Activated CD4-positive, alpha-beta T cell treated with anti-CD3 and anti-CD28 coated beads for 1 hour (primary cell): ENCODE measurements at places on chromosomes 1 and 21.

- peak; percentile 98 for DNase-seq
These were observed at the start of gene CCT8 for GRCh38 chr21:29073222-29074006. Gene CCT8, minus strand, starts transcription at chr21:29073648. Its CDS starts 58 bp downstream, at chr21:29073590.

DNA sequence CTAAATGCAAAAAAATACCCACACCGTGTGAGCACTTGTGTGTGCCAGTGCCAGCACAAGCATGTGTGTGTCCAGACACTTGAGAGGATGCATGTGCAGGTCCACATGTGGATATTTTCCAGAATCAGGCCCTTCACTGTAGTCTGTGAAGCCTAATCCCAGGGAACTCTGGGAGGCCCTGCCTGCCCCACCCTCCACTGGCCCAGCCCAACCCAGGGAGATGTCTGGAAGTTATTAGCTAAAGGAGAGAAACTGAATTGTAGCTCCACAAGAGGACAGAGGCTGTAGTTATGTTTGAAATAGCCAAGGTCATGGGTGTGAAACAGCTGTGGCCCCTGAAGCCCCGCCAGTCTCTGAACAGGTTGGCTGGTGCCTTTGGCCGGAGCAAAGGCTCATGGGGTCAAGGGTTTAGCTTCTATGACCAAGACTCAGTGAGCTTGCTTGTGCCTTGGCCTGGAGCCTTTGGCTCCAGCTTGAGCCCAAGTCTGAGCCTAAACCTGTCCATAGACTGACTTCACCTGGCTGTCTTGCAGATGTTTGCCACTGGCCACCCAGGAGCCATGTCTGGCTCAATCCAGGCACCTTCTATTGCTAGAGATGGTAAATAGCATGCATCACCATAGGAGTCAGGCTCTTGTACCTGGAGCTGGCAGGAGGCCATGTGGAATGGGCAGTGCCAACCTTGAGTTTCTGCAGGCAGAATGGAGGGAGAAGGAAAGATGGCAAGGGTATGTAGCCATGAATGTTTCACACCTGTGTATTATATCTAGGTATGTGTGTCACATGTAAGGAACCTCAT is 69.9 kb downstream of the TMEM53 start:
- no peak for DNase-seq

- no peak for DNase-seq
These were observed 17.3 kb upstream of the MIIP start for GRCh38 chr1:12001996-12002493.

DNA sequence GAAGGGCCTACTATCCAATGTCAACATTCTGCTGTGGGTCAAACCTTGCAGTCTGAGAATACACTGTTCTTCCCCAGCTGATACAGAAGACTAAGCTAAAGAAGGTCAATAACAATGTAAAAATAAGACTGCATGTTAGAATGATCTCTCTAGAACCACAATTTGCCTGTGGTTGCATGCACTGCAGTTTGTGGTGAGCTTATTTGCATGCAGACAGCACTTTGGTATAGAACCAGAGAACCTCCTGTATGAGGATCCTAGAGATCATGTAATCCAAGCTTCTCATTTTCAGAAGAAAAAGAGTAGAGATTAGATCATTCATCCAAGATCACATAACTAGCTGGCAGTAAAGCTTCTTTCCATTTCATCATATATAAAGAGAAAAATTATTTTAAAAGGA is 15.8 kb downstream of the SYNJ1 start:
- no peak for DNase-seq

GRCh38 chr1:236156512-236157208 is 14.3 kb downstream of the GPR137B start:
- DNase-seq = no peak

- DNase-seq = no peak
These were observed 28.5 kb downstream of the SLAMF1 start for GRCh38 chr1:160618327-160618726.

DNA sequence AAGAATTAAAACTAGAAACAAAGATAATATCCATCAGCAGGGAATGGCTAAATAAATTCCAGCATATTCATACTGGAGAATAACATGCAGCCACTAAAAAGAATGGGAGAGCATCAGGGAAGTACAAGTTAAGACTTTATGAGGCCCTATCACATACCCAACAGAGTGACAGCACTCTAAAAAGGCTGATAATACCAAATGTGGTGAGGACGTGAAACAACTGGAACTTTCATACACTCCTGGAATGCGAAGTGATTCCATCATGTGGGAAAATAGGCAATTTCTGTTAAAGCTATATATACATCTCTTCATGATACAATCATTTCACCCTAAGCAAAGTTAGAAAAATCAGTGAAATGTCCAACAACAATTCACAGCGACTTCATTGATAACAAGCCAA is 42.6 kb downstream of the COL6A1 start:
- DNase-seq = no peak

GRCh38 chr1:17527036-17527914 is 12.2 kb upstream of the ARHGEF10L start:
- DNase-seq = no peak

- DNase-seq = no peak
These were observed 74.2 kb downstream of the PTPRC start for GRCh38 chr1:198713081-198713480.

- DNase-seq = no peak
These were observed 5.6 kb downstream of the NCDN start for GRCh38 chr1:35563166-35563565.

- no peak for DNase-seq
These were observed 2.3 kb downstream of the SPEN start for GRCh38 chr1:15849775-15850324.

GRCh38 chr1:2304921-2305681 is 77.0 kb downstream of the SKI start:
- DNase-seq = no peak

DNA sequence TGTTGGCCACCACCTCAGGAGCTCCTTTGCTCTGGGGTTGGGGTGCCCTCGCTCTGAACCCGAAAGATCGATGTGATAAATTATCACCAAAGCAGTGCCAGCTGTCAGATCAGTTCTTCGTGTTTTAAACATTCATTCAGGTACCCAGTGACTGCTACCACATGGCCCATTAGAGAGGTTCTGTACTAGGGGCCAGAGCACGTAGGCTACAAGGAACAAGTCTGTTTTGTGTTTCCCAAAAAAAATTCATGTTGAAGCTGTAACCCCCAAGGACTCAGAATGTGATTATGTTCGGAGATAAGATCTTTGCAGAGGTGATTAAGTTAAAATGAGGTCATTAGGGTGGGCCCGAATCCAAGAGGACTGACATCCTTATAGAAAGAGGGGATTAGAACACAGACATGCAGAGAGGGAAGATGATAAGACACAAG is 526.9 kb downstream of the NPHP4 start:
- DNase-seq = no peak

DNA sequence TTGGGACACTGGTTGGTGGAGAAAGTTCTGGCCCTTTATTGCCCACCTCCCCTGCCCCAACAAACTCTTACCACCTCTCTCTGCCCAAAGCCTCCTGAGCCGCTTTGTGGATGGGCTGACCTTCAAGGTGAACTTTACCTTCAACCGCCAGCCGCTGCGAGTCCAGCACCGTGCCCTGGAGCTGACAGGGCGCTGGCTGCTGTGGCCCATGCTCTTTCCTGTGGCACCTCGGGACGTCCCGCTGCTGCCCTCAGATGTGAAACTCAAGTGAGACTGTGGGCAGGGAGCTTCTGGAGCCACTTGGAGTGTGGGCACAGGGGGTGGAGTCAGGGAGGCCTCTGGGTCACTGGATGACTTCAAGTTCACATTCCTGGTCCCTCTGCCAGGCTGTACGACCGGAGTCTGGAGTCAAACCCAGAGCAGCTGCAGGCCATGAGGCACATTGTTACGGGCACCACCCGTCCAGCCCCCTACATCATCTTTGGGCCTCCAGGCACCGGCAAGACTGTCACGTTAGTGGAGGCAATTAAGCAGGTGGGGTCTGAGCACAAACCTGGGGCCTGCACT is 12.5 kb downstream of the RHOC start:
- DNase-seq = no peak

DNA sequence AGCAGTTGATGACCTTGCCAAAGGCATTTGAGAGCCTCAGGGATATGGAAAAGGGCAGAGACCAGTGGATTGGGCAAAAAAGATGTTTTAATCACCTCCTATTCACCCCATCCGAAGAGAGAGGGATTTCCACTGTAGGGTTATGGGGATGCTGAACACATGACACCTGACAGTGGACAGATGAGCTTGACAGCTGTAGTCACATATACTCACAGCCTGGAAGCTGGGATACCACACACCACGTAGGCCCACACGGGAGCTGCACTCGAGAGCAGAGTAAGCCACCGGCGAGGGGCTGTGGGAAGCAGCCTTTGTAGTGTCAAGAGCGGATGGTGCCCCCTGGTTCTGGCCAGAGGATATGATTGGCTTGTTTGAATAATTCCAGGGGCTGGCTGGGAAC is 20.0 kb downstream of the ZBTB40 start:
- no peak for DNase-seq

DNA sequence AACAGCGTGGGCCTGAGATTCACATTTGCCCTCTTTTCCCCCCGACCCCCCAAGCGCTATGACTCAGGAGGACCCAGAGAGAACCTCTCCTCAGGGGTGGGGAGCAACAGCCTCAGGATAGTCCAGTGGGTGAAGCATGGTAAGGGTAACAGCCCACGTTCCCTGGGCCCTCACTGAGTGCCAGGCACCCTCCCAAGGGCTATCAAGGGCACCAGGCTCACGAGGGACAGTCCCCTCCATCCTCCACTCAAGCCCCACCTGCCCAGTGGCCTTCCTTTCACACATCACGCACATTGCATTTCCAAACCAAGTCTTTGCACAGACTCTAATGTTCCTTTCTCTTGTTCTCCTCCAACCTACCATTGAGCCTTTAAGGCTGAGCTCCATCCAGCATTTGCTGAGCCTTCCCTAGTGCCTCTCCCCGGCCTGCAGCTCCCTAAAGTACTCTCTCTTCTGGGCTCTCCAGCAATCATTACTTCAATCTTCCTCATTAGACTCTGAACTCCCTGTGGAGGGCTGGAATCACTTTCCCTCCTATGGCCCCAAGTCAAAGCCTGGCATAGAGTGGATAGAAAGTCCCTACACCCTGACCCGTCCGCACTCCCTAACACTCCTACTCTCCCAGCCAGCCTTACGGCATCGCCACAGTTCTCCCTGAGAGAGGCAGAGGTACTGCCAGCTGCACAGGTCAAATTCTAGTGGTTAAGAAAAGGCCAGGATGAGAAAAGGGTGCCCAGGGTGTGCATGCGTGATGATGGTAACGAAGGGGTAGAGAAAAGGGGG is 1.0 kb downstream of the AKR7A2 start:
- no peak for DNase-seq

GRCh38 chr1:25556791-25557476 is 13.5 kb downstream of the LDLRAP1 start:
- DNase-seq = no peak

- DNase-seq = no peak
These were observed 66.9 kb downstream of the LRRC8D start for GRCh38 chr1:89887713-89888112.

DNA sequence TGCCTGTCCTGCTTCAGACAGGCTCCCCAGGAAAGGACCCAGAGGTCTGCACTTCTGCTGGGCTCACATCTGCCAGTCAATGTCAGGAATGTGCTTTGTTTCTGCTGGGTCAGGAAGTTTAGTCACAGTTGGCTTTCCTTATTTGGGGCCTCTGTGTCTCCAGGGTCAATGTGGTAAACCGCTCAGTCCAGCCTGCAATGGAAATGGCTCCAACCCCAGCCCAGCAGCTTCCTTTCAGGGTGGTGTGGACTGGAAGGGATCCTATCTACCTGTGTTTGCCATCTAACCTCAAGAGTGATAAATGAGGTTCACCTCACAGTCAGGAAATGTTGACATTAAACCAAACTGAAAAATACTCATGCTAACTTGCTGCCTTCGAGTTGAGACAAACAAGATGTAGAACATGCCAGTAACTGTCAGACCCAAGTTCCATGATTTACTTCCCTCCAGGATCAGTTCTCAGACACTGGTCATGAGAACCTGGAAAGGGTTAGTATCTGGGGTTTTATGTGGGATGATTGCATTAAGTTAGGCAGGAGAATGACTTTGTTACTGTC is 20.3 kb downstream of the ENO1 start:
- DNase-seq = no peak
